ENCODE measurements at places on chromosomes 6 and 20.

- DNase-seq = no peak
Measured at GRCh38 chr6:38443352-38444144, 196.2 kb downstream of the BTBD9 start.

DNA sequence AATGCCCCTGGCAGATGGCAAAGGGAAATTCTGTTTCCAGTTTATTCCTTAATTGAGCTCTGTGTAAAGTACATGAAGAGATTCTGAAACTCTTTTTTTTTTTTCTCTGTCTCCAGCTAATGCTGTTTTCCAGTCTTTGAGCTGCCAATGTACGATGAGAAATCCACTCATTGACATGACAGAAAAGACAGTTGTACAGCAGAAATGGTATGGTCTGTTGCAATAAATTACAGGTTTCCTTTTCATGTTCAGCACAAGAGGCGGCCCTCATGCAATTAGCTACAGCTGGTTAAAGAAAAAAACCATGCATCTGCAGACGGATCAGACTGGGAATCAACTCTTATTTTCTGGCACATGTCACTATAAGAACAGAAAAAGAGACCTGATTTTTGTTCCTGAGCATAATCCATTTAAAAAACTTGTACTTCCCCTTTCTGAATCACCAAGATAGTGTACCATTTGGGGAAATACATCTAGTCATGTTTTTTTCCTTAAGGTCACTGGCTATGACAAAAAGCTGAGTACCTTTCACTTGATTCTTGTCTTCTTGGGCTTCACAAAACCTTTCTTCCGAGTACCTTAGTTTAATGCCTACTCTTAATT, 289.8 kb upstream of the PREP start:
- DNase-seq = no peak

GRCh38 chr6:158554611-158555361, 5.1 kb upstream of the TMEM181 start:
- no peak for DNase-seq

- DNase-seq = peak; percentile 48
Measured at GRCh38 chr6:10146715-10147451, 268.0 kb downstream of the TFAP2A start.

GRCh38 chr6:24888715-24889370, 46.9 kb downstream of the RIPOR2 start:
- DNase-seq = no peak

GRCh38 chr20:53597521-53598120, 4.0 kb upstream of the ZNF217 start:
- DNase-seq = no peak

DNA sequence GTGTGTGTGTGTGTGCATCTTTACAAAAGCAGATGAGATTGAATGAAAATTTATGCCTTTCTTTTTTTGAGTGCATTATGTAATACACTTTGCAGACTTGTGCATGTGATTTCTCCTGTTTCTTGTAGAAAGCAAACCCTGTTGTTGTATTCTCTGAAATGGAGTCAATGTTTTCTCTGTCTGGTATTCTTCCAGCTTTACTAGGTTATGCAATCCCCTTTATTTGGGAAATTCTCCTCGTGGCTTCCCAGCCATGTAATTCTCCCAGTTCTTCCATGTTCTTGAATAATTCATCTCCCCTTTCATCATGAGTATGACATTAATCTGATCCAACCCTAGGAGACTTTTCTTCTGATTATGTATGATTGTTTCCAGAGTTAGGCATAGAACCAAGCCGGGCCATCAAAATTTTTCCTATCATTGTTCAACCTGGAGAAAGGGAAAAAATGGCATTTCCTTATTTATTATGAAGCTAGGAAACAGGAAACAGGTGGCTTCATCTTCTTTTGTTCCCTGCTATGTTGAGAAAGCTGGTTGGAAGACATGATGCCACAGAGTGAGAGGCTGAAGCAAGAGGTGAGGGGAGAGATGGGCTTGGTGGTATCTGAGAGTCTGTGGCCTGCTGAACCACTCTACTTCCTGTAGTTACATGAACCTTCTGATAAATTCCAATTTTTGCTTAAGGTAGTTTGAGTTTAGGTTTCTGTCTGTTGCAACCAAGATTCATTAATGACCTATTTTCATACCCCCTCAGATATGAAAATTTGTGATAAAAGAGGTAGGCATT, 68.8 kb downstream of the PRL start:
- DNase-seq = no peak

DNA sequence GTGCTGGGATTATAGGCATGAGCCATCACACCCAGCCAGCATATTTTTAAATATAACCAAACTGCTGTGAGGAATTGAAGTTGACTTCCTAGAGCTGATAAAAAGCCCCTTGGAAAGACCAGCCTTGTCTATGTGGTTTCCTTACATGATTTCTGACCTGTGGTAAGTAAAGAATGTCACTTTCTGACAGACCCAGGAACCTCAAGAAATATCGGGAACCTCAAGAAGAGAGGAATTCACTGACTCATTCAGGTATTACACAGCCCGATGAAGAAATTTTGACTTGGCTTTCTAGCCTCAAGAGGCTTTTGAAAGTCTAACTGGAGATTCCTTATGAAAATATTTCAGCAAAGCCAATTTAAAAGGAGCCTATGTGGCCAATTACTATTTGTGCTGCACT, 71.8 kb downstream of the FOXF2 start:
- no peak for DNase-seq

- no peak for DNase-seq
Measured at GRCh38 chr6:142359271-142359960, 57.6 kb downstream of the ADGRG6 start.

- DNase-seq = no peak
Measured at GRCh38 chr6:29603930-29604329, 19.0 kb downstream of the OR2H2 start.

DNA sequence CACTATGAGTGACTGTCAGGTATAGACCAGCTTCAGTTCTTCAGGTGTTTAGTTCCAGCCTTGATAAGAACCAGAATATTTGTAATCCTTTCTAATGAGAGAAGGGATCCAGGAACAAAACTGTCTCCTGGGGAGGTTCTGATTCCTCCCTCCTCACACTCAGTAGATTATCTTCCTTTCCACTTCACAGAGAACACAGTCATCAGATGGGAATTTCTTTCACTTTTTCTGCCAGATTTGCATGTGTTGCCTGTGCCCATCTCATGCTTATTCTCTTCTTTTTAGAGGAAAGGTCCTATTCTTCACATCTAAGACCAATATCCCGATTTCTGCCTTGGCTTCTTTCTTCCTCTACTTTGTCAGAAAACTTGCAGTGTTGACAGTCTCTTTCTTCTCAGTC, 50.8 kb downstream of the CD109 start:
- DNase-seq = no peak

DNA sequence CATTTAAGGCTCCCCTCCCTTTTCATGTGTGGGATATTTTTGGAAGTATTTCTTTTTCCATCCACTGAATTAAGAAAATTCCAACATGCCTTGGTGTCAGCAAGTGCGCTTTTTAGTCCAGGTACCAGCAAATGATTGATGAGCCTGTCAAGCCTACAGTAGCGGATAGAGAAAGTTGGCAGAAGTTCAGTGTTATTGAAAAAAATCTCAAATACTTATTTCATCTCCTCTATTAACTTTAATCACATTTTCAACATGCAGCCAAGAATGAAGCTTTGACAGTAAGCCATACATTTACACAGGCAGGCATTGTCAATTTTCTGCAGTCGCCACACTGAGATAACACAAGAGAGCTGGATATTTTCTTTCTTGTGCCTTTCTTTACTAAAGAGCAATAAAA, 50.4 kb downstream of the BLOC1S5 start:
- DNase-seq = no peak

DNA sequence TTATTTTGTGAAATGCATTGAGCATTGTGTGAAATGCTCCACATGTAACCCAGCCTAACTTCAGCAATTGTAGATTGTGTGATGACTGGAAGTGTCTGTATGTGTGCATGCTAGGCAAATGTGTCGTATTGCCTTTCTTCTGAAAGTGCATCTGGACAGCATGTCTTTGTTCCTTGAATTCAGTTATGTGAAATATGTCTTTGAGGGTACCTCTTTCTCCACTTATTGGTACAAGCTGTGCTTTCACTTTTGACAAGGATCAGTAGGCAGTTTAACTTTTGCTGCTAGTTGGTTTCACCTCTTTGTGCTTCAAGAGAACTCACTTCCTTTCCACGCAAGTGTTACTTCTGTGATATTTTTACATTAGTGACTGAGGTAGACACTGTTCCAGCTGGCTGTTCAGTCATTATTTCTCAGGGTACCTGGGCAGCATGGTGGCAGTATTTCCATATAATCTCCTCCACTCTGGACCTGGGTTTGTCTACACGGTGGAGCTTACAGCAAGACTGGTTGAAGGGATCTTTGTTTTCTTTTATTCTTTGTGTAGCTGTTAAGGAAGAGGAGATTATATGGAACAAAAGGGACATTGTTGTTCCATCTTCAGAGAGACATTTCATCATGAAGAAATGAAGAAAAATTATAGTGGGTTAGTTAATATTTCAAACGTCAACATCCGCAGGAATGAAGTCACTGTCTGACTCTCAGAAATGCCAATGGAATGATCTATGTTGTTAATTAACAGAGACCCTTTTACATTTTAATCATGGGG, 175.4 kb downstream of the UTRN start:
- DNase-seq = peak; percentile 33

DNA sequence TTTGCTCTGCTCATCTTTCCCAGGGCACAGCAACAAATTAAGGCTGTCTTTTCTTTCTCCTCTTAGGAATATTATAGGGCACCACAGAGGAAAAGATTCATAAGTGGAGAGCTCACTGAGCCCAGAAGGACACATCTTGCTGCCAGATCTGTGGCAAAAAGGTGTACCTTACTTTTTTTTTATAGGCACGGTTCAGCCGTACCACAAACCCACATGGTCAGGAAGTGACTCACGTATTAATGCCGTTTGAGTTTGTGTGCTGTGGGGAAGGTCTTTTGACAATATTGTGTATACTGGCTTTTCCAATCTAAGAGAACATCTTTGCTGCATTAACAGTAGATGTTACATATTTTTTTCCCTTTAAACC, 28.4 kb downstream of the PAQR8 start:
- peak; percentile 32 for DNase-seq

DNA sequence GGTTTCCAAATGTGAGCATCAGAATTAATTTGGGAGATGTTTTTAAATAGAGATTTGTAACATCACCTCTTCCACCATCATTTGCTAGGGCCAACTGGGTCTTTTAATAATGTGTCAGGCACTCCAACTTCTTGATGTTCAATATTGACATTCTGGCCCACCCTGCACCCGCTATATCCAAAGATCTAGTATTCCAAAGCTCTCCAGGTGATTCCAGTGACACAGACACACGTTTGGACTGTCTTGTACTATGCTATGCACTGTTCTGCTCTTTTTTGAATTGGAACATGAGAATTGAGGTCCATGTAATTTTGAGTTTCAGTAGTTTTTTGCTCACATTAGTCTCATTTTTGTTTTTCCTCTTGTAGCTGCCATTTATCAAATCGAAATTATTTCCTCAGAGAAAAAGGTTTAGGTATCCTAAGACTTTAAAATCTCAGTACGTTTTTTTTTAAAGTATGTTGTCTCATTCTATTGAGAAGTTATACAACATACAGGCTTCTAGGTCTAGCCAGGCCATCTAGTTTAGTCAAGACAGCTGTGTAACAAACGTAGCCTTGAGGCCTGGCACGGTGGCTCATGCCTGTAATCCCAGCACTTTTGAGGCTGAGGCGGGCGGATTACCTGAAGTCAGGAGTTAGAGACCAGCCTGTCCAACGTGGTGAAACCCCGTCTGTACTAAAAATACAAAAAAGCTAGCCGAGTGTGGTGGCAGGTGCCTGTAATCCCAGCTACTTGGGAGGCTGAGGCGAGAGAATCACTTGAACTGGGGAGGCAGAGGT, 3.1 kb downstream of the BICRAL start:
- DNase-seq = no peak

- DNase-seq = peak; percentile 71
Measured at GRCh38 chr6:100464903-100465700, at the start of gene SIM1. Gene SIM1, minus strand, starts transcription at chr6:100464921. Its CDS starts 1,453 bp downstream, at chr6:100463468.

DNA sequence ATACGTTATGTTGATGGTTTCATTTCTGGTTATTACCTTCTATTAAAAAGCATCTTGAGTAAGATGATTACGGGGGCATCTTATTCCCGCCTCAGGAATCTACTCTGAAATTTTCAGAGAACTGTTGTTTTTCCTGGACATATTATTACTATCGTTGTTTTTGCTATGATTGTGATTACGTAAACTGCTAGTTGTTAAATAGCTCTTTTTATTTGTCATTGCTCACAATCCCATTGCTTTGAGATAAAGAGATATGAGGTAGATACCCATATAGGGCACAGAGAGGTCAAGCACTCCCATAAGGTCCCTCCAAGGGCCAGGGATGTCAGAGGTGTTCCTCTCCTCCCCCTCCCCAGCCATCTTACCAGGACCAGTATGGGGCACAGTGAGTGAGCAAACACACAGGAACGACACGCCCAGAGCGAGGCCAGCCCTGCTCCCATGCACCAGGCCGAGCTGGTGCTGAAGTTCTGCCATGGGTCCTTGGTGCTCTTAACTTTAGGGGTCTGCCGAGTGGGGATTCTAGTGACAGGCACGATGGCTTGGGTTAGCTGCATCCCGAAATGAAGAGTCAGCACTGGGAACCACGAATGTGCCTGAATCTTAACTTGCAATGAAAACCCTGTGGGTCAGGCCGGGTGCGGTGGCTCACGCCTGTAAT, 49.9 kb downstream of the PRDM1 start:
- DNase-seq = no peak

Measured in GM10248 (cell line).